ENCODE measurements at places on chromosomes 7 and 10.

DNA sequence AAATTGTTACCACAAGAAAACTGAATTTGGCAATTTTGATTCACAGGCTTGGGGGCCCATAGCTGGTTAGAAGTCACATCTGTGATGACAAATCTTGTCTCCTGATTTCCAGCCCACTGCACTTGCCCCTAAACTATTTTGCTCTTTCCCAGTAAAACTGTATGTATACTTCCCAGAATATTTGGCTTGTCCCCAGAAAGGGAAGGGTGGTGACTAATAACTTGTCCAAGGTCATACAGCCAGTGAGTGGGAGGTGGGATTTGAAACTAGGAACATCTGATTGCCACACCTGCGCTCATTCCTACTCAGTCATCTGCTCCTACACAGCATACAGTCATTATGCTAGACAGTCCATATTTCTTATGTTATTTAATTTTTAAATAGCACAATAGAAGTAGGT, 304.5 kb downstream of the SDHAF3 start:
- DNase-seq: no peak

DNA sequence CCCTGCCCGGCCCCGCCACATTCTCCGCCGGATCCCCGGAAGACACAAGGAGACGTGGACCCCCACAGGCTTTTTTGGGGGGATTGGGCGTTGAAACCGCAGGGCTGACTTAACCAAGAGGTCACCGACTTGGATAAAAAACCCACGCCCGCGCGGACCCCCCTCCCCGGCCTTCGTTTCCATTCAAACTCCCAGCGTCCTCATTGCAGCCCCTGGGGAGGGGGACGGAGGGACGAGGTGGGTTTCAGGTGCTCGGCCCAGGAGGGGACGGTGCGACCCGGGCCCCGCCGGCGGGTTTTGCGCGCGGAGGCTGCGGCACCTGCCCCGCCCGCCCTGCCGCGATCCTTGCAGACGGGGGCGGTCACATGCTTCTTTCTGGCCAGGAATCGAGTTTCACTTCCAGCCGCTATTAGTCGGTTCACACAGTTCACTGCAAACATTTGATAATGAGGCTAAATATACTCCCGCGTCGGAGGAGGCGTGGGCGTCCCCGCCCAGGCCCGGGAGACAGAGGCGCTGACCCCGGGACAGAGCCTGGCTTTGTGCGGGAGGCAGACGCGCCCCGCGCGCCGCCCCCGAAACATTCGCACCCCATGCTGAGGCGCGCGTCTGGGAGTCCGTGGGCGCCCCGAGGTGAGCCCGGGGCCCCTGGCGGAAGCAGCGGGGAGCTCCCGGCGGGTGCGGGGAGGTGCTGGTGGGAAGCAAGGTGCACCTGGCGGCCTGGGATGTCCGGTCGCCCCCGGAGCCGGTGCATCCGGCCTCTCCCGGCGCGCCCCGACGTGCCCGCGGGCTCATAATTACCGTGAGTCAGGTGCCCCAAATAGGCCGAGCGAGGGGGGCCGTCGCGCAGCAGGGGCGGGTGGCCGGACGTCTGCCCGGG, 2.7 kb upstream of the PDGFA start:
- peak; percentile 62 for DNase-seq

GRCh38 chr10:110483633-110484032, 14.1 kb upstream of the DUSP5 start:
- no peak for DNase-seq

- no peak for DNase-seq
These were observed 23.0 kb downstream of the JCAD start for GRCh38 chr10:30036341-30036740.

DNA sequence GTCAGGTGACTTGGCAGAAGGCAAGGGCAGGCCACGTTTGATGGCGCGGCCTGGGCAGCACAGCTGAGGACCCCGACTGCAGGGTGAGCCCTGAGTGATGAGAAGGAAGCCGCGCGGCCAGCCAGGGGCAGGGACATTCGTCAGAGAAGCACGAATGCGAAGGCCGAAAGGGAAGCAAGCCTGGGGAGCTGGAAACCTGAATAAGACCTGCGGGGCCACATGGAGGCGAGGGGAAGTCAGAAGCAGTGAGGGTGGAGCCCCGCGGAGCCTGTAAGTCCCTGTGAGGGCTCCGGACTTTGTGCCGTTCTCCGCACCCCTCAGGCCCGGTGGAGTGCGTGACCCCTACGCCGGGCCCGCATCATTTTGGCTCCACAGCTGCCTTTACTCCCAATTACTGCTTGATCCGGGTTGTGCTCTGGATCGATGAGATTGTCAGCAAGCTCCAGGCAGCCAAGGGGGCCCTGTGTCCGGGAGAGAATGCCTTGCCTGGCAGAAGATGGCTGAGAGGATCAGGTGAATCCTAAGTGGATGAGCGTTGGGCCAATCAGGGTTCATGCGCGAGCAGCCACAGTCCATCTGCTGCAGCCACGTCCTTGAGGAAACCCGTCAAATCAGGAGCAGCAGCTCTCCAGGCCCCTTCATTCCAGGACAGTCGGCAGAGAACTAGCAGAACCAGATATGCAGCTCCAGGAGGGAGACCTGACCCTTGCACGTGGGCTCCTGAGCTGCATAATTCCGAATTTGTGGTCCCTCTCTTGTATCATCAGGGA, 293.3 kb upstream of the SHH start:
- DNase-seq: no peak

GRCh38 chr7:28800150-28800549, 158.0 kb downstream of the TRIL start:
- DNase-seq: no peak

- no peak for DNase-seq
These were observed 106.8 kb downstream of the CYP26A1 start for GRCh38 chr10:93180482-93180931.

- DNase-seq: no peak
These were observed 221.0 kb downstream of the TWIST1 start for GRCh38 chr7:18896343-18896975.

DNA sequence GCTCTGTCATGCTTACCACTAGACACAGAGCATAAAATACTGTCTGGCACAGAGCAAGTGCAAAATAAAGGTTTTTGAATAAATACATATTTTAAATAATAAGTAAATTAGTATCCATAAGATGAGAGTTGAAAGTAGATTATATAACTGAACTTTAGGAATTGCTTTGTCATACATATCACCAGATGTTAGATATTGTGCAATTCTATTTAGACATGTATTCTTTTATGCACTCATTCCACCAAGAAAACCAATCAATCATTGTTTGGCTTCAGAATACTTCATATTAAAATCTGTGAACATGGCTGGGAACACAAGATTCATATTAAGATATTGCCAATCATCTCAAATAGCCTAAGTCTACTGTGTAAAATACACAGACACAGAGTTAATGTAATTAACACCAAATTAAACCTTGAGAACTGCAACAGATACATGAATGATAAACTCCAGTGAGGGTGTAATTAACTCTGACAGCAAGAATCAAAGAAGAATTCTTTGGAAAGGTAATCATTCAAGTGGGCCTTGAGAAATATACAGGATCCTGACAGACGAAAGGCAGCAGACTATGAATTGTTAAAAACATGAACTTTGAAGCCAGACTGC, 201.0 kb upstream of the PTN start:
- no peak for DNase-seq

DNA sequence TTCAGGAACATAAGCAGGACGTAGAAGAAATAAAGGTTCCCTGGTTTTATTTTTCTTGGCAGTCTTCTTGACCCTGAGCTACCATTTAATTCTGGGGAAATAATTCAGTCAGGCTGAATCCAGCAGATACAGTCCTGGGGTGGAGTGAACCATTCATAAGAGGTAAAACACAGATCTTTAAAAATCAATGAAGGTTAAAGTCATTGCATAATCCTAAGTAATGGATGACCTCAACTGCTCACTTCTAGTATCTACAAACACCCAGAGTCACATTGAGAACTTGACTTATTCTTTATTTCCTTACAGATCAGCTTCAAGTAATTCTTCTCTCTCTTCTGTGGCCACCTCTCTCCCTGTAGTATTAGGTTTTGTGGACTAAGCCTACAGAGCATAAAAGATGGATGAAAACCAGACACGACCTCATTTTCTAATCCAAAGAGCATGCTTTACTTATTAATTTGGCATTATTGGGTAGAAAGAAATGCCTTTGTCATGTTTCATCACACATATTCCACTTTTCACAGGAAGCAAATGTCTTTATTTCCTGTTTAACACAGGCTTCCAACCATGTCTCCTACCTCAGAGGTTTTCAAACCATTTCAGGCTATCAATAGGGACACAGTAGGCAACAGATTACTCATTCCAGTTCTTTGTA, 182.3 kb upstream of the IMMP2L start:
- DNase-seq: no peak

- no peak for DNase-seq
These were observed 56.7 kb downstream of the SNX10 start for GRCh38 chr7:26348234-26348851.

DNA sequence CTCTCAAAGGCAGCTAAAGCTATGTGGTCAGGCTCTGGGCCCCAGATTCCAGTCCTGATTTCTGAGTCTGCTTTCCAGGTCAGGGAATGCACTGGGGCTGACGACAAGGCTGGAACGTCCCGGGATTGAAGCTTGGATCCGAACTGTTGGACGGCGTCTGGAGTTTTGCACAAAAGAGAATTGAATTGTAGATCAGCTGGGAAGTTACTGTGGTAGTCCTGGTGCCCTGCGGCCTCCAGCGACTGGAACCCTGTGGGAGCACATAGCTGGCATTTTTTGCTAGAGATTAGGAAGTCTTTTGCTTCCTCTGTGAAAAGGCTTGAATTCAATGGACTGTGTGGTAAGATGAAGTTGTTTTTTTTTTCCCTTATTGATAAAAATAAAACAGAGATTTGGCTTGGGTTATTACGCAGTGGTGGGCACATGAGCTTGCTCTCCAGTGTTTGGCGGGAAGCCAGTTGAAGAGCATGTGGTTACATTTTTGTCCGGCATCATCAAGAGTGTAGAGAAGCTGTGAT, at the start of gene HK1:
Gene HK1 (plus strand): TSS at position 51 of the 518 bp plus-strand sequence.
- no peak for DNase-seq

GRCh38 chr7:48279420-48279819, 108.2 kb downstream of the ABCA13 start:
- DNase-seq: no peak

DNA sequence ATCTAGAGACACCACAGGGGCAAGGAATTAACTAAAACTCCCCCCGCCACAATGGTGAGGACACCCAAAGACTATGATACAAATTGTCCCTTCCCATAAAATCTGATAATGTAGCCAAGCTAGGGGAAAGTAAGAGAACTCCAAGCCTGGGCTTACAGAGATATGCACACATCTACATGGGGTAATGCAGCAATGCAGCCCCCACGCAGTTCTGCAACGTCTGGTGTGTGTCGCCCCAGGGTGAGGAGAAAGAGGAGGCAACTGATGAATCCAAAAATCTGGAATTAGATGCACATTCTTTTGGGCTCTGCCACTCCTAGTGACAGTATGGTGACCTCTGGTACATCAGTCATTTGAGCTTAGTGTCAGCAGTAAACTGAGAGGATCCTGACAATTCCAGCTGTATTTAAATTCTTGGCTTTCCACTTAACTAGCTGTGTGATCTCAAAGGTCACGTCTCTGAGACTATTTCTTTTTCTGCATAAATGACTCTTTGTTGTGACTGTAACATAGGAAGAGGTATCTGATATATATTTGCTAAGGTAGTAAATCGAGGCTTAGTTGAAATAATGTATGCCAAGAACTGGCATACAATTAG, 51.5 kb downstream of the PIP4K2A start:
- no peak for DNase-seq

GRCh38 chr7:112214883-112215282, 8.4 kb downstream of the ZNF277 start:
- no peak for DNase-seq

DNA sequence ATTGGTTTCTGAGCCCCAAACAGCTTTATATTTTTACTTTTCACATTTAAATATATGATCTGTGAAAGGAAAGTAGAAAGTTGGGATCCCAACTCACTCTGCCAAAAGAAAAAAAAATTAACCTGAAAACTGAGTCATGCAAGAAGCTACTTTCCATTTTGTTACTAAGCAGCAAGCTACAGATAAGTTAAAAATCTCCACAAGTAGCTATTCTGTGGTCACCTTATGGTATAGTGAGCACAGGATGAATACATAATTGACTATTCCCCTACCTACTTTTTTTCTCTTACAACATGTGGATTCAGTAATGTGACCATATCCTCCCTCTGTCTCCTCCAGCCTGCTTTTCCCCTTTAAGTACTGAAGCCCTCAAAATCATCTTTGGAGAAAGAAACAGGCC, 30.3 kb upstream of the CREB3L2 start:
- no peak for DNase-seq

GRCh38 chr10:96416643-96417042, 57.8 kb upstream of the OPALIN start:
- no peak for DNase-seq

- DNase-seq: no peak
These were observed 30.5 kb upstream of the ARMC3 start for GRCh38 chr10:22897371-22897770.

DNA sequence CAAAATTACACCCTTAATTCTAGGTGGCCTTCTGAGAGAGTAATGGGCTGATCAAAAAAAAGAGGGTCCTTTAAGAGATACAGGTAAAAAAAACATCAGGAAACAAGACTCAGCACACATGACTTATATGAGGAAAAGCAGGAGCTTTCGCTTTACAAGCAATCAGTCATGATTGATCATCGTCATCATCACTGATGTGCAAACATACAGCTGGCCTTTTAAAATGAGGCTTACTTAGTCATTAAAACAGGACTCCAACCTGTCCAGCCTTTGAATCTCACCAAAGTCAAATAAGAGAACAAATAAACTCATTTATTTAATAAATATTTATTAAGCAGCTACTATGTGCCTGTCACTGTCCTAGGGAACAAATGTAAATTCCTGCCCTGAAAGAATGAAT, 255.3 kb downstream of the SKAP2 start:
- no peak for DNase-seq

GRCh38 chr7:6350433-6351058, 78.1 kb upstream of the CYTH3 start:
- no peak for DNase-seq

- no peak for DNase-seq
These were observed 45.5 kb upstream of the CYTH3 start for GRCh38 chr7:6317797-6318438.

GRCh38 chr7:39507866-39508551, 58.2 kb upstream of the YAE1 start:
- DNase-seq: no peak

GRCh38 chr10:37623506-37623905, 233.9 kb downstream of the ZNF248 start:
- DNase-seq: no peak
